NCI-H1694 (cell line): ENCODE measurements at places on chromosomes 4 and X.

- no peak for DNase-seq
These were observed 109.2 kb downstream of the FHDC1 start for GRCh38 chr4:153045111-153045982.

DNA sequence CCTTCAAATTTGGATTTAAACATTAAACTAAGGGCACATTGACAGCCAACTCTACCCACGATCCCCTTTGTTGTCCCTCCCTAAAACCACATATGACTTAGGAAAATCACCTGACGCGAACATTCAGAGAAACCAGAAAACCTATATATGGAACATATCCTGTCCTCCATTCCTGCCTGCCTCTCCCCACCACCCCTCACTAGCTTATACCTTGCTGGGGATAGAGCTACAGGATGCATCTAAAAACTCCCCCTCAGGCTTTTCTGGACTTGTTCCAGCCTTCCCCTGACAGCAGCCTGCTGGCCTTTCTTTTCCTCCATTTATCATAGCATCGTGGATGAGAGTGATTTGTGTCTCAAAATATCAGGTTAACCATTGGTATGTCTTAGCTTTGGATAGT, 8.8 kb downstream of the STK26 start:
- no peak for DNase-seq

- no peak for DNase-seq
These were observed 233.3 kb downstream of the USP46 start for GRCh38 chr4:52425751-52426326.

GRCh38 chrX:148517176-148517575, 16.8 kb downstream of the AFF2 start:
- no peak for DNase-seq

GRCh38 chr4:107210450-107211239, 174.5 kb upstream of the DKK2 start:
- DNase-seq = no peak

GRCh38 chrX:63737131-63737921, 47.7 kb downstream of the ARHGEF9 start:
- no peak for DNase-seq

GRCh38 chrX:43836435-43837184, 45.6 kb downstream of the MAOB start:
- DNase-seq = peak; percentile 3

DNA sequence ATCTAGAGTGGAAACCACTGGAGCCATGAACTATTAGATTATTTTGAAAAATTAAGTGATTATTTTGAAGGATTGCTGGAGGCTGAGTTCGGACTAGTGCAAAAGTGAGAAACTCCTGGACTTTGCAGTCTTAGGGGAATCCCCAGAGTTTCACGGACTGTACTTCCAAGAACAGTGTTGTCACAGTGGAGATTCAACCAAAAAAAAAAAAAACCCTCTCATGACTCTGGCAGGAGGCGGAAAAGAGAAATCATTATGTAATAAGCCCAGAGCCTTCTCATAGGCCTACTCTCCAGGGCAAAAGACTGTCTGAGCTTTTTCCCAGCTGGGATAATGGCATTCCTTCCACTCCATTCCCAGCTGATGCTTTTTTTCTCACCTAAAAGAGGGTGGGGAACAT, 16.8 kb upstream of the C4orf51 start:
- no peak for DNase-seq

- DNase-seq = no peak
These were observed 10.3 kb downstream of the CTBP1 start for GRCh38 chr4:1238676-1239000.

GRCh38 chr4:152850377-152850776, 70.6 kb downstream of the ARFIP1 start:
- no peak for DNase-seq

- no peak for DNase-seq
These were observed 207.7 kb downstream of the SOWAHB start for GRCh38 chr4:76690011-76690905.

DNA sequence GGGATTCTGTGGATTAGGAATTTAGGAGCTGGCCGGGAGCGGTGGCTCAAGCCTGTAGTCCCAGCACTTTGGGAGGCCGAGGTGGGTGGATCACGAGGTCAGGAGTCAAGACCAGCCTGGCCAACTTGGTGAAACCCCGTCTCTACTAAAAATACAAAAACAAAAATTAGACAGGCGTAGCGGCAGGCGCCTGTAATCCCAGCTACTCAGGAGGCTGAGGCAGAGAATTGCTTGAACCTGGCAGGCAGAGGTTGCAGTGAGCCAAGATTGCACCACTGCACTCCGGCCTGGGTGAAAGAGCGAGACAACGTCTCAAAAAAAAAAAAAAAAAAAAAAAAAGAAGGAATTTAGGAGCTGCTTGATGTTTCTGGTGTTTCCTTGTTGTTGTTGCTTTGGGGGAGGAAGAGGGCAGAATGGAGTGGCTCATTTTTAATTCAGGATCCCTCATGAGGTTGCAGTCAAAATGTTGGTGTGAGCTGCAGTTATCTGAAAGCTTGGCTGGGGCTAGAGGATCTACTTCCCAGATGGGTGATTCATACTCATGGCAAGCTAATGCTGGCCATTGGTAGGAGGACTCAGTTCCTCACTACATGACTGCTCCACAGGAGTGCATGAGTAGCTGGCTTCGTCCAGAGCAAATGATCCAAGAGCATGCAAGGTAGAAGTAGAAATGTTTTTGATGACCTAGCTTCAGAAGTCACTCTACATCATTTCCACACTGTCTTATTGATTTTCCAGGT, 26.5 kb upstream of the JADE1 start:
- DNase-seq = no peak

GRCh38 chr4:183140911-183141320, 41.9 kb downstream of the WWC2 start:
- DNase-seq = no peak

- DNase-seq = no peak
These were observed 33.4 kb downstream of the C4orf54 start for GRCh38 chr4:99624141-99624719.

DNA sequence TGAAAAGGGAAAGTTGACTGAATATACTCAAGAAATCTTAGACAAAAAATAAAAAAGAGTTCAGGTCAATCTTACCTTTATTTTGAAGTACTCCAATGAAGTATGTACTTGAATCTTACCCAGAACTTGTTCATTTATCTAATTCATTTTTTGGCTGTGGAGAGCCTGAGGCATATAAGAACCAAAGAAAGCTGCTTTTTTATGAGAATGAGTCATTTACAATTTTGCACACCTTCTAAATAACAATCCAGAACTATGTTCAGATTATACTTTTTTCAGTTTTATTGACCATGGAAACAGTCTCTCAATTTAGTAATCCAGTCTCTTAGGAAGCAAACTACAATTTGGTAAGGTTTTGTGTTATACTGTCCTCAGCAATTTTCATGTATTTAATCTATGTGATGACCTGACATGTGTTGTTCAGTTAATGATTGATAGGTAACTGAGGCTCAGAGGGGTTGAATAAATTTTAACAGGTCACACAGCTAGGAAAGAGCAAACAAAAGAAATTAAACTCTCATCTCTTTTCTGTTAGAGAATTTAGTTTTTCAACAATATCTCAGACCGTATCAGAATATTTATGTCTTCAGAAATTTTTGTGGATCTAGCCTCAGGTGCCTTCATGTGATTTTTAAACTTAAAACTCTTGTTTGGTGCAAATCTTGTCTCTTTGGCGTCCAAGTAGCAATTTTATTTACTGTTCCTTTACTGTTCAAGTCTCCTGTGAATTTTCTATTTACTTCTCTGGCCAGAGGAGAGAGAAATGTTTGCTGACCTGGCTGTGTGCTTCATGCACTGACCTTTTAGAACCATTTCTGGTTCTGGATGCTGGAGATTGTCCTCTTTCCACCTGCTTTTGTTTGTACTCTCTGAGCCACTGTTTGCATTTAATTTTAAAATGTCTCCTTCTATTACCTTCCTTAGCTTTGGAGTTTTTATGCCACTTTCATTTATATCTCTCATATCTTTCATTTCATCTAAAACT, 1453.4 kb downstream of the STIM2 start:
- DNase-seq = no peak

DNA sequence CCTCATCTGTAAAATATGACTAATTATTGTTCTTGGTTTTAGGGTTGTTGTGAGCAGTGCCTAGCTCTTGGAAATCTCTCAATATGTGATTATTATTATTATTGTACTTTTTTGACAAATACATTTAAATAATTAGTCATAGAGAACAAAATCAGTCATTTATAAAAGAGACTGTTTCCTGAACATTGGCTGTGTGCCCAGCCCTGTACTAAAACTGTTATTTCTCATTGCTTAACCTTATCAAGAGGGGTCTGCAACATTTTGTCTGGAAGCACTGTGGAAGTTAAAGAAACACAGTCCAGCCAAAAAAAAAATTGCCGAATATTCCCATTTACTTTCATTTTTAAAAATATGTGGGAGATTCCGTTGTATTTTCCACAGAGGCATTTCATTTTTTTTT, 989.2 kb upstream of the SLIT2 start:
- DNase-seq = no peak

DNA sequence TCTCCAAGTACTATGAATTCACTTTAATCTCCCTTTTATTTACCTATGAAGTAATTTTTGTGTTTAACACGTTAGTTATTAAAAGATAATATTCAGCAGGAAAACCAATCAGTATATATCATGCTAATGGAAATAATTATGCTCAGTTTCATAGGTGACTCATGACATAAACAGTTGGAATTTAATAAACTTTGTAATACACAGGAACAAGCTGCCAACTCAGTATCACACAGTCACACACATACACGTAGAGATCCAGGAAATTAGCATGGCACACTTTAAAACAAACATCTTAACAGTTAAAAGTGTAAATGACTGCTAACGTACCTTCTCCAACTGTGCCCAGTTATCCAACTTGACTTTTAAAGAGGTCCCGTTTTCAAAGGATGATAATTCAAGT, 2.3 kb downstream of the SPATA4 start:
- DNase-seq = no peak

DNA sequence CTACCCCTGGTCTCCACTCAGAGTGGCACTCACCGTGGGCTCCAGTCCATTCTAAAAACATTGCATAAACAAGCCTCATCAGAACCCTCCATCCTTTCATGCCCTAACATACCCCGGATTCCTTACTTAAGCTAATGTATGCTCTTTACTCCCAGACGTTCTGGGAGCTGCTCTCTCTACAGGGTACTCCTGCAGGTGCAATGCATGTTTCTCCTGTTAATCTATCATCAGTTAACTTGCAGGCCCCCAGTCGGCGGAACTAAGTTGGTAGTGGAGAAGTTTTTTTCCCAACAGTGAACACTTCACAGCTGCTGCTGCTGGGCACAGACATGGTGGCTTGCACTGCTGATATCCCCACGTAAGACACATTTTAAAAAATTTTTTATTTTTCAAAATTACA, 161.6 kb upstream of the FAT1 start:
- DNase-seq = no peak

GRCh38 chrX:41600291-41600690, 88.5 kb upstream of the GPR34 start:
- DNase-seq = no peak

- no peak for DNase-seq
These were observed 258.6 kb downstream of the CAMK2D start for GRCh38 chr4:113502906-113503305.

DNA sequence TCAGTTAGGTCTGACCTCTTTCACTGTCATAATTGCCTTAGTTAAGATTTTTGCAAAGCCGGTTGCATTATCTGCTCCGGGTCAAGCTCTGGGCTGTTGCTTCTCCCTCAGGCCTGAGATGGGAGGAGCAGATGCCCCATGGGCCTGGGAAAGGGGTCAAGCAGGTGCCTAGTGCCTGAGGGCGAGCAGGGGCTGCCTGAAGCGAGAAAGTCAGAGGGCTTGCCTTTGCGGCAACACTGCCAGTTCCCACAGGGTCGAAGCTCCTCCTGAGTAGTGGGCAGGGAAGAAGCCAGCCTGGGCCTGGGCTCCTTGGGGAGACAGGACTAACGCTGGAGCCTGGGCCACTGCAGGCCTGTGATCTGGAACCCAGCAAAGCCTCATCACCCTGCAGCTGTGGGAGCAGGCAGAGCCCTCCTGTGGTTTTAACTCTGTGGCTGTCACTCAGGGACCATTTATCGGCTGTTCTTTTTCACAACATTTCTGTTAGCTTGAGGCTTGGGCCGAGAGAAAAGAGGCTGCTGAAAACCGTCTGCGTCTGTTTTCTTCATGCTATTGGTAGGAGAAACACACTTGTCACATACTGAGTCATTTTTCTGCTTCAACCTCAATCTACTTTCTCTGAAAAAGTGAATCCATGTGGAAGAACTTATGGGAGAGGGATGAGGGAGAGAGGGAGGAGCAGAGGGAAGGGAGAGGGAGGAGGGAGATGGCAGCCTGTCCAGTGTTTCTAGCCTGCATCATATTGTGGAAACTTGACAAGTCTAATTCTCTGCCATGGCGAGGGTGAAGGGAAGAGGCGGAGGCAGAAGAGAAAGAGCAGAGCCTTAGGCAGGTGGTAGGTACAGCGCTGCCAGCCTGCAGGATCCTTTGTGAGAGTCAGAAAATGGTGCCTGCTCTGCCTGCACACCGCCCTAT, 68.4 kb downstream of the RHOH start:
- no peak for DNase-seq

GRCh38 chr4:147447786-147448185, 33.1 kb upstream of the EDNRA start:
- DNase-seq = no peak

DNA sequence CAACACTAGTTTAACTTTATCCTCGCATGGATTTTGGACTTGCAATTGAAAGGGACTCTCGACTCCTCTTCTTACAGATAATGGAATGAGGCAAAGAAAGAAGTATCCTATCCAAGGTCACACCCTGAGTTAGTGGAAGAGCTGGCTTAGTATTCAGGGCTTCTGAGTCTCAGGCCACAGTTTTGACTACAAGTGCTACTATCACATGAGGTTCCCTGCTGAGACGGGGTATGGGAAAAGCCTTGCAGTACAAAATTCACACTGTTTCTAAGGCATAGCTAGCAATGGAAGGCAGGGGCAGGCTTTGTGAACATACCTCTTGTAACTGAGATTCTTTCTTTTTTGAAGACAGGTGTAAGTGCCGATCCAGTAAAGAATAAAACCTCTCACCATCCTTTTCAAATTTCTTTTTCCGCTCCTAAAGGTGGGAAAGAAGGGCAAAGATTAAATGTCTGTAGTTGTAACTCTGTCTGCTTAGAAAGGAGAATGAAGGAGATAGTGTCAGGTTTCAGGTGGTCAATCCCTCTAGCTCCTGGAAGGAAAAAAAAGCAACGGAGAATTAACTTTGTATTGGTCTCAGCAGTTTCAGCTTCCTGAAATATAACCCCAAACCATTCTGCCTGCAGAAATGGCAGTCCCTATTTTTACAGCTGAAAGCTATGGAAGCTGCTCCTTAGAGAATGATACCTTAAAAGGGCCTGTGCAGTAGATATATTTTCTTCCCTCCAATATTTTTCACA, 199.0 kb downstream of the OPHN1 start:
- DNase-seq = no peak

- no peak for DNase-seq
These were observed 432.2 kb downstream of the RPA4 start for GRCh38 chrX:97315939-97316338.

GRCh38 chr4:101067383-101067782, 279.9 kb downstream of the PPP3CA start:
- DNase-seq = no peak

DNA sequence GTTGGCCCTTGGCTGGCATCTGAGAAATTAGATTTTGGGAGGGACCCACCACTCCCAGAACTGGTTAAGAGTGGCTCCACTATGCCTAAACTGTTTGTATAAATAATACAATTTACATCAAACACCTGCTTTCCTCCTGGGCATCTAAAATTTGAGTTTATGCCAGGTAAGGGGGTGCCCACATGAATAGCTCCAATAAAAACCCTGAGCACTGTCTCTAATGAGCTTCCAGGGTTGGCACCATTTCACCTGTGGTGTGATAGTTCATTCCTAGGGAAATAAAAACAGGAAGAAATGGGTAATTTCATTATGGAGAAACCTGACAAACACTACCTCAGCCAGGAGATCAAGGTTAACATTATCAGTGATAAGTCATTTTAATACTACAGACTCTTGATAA, 119.7 kb downstream of the FRYL start:
- DNase-seq = no peak
